ENCODE measurements at places on chromosomes 4 and X. TPM values are rescaled to one million over a fixed set of nuclear protein-coding genes. Genes with fewer than 3 reads are reported as not detected.

Gene DDX60
- total RNA-seq: 14.2 TPM

Gene ELMOD2
- total RNA-seq: 33.2 TPM

Gene FAT4
- total RNA-seq: 16.6 TPM

Gene P2RY10
- total RNA-seq: not detected

Gene GPRASP2
- total RNA-seq: 5.9 TPM
